ENCODE measurements at places on chromosomes 7 and 10.
A peak's percentile ranks its signal among the peaks of the same experiment; 100 is the strongest.

- DNase-seq, result no peak
Measured at GRCh38 chr7:101265622-101266516, 21.0 kb upstream of the FIS1 start.

DNA sequence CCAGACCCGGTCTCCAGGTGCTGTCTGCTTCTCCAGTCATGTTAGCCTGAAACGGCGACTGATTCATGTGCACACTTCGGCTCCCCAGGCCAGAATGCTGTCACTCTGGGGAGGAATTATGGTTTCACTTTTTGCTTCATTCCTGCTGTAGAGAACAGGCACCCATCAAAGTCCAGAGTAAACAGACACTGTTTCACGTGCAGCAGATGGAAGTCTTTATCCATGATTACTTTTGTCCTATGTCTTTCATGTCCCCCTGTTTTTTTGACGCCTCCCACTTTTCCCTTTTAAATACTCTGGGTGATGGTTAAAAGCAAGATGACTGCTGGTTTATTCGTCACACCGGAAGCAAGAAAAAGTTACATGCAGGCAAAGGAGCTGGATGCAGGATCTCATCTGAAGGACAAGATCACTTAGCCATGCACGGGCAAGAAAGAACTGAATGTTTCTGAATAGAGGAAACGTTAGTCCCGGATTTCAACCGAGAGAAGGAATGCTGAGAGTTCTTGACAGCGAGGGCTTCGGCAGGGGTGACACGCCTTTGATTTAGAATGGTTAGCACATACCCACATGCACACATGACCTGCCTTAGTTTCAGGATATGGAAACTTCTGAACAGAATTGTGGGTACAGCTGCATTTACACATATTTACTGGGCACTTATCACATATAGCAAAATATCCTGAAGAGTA lies 250.0 kb upstream of the KLF6 start:
- DNase-seq, result no peak

DNA sequence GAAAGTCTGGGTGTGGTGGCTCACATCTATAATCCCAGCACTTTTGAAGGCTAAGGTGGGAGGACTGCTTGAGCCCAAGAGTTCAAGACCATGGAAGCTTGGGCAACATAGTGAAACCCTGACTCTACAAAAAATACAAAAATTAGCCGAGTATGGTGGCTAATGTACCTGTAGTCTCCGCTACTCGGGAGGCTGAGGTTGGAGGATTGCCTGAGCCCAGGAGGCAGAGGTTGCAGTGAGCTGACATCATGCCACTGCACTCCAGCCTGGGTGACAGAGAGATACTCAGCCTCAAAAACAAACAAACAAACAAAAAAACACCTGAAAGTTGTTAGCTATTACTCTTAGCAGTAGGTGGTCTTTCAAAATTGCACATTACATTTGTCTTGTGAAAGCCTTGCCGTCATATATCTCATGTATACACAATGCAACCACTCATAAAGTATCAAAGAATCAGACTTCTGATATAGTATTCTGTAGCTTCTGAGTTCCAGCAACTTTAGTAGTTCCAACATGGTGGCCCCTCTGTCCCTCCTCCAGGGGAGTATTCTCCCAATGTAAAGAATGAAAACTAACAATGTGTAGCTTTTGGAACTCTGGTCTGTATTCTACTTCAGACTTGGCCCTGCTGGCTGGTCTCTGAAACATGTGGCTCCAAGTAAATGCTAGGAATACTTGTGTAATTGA lies 101.5 kb downstream of the ZNF92 start:
- DNase-seq, result no peak

GRCh38 chr7:130904031-130904757 lies 170.2 kb upstream of the KLF14 start:
- no peak for DNase-seq

DNA sequence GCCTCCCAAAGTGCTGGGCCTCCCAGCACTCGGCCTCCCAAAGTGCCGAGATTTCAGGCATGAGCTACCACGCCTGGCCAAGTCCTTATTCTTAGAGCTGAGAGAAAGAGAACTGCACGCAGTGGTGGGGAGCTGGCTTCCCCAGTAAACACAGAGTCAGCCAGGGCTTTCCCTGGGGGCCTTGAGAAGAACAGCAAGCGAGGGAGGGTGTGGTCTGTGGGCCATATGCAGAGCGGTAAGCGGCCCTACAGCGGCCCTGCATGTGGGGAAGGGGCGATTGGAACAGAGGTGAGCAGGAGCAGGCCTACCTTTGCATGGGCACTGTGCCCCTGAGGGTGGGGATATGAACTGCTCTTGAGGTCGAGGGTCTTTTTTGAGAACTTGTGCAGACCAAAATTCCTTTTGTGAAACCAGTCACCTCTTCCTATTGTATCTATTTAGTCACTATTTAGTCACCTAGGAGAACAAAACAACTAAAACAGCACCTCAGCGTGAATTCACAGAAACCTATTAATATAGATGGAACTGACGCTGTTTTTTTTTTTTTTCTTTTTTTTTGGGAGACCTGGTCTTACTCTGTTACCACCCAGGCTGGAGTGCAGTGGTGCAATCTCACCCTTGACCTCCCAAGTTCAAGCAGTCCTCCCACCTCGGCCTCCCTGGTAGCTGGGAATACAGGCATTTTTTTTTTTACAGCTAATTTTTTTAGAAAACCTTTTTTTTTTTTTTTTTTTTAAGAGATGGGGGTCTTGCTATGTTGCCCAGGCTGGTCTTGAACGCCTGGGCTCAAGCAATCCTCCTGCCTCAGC lies 36.9 kb upstream of the SH2D4B start:
- peak; percentile 52 for DNase-seq

DNA sequence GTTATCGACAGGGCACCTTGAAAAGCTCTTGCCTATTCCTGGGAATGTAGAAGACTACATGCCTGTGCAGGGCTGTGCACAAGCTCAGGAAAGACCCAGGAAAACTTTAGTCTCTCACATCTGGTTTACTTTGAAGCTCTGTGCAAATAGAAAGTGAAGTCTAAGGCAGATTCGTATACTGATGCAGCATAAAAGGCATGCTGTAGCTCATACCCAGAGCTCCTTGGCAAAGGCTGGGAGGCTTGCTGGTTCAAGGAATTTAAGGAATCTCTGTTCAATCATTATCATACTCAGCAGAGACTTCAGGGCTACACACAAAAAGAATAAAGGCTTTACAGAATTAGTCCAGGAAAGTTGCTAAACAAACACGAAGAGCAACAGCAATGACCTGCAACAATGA lies 192.0 kb downstream of the OTUD1 start:
- DNase-seq, result no peak

GRCh38 chr10:7428673-7429350 lies 18.0 kb upstream of the SFMBT2 start:
- DNase-seq, result no peak

- DNase-seq, result no peak
Measured at GRCh38 chr7:18191341-18191740, 163.7 kb upstream of the PRPS1L1 start.

DNA sequence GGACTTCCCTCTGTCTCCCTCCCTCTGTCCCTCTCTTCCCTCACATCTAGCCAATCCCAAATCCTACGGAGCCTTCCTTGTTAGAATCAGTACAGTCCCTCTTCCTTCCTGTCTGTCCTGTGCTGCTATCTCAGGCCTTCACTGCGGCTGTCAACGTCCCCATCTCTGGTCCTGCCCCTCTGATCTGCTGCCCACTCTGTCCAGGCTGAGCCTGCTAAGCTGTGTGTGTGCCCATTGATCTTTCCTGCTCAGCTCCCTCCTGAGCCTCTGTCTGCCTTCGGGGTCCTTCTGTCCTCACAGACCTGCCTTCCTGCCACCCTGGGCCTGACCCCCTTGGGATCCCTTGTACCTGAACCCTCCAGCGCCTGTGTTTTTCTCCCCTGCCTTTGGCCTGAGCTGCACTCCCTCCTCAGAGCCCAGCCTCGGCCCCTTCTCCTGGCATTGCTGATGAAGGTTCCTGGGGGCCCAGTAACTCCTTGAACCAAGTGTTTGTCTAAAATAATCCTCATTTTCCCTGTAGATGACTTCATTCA lies 182.1 kb upstream of the SHH start:
- DNase-seq, result no peak

- DNase-seq, result no peak
Measured at GRCh38 chr7:45682358-45682735, 108.2 kb downstream of the ADCY1 start.

GRCh38 chr7:42096681-42097561 lies 140.1 kb downstream of the GLI3 start:
- no peak for DNase-seq

- no peak for DNase-seq
Measured at GRCh38 chr7:83655951-83656556, 7.1 kb upstream of the SEMA3E start.

GRCh38 chr10:119090968-119091367 lies 10.4 kb upstream of the EIF3A start:
- DNase-seq, result peak; percentile 63

GRCh38 chr10:68553138-68553537 lies 7.0 kb upstream of the TET1 start:
- no peak for DNase-seq

- peak; percentile 34 for DNase-seq
Measured at GRCh38 chr10:35216303-35216905, 89.8 kb downstream of the CREM start.

DNA sequence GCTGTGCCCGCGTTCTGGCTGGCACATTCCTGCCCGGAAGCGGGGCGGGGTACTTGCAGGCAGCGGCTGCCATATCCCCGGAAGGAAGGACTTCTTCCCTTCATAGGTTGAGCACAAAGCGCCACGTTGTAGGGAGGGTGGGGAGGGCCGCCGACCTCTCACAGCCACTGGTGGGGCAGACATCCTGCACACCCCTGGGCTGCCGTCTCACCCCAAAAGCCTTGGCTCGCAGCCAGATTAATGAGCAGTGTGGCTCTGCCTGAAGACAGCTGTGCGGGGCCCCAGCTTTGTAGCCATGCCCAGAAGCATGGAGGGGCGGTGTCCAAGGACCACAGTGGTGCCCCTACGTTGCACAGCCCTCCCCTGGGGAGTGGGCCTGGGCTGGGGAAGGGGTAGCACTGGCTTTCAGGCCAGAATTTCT lies 54.3 kb upstream of the DPYSL4 start:
- no peak for DNase-seq

DNA sequence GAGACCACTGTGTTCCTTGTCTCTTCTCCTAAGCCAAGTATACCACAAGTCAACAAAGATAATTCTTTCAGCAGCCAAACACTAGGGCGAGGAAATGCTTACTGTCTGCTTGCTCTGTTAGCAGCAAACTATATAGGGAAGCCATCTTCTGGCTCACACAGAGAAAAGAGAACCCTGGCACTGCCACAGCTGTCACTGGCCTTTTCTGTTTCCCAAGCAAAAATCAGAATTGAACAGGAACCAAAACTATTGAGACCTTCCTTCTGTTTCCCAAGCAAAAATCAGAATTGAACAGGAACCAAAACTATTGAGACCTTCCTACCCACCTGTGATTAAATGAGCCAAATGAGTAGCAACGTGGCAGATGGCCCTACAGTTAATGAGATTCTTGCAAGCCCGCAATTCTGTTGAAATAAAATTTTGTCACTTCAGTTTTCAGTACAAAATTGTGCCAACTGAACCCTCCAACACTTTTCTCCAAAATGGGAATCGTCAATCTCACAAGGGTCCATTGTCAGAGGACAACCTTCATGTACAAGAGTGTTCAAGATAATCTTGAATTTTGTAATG lies 54.5 kb downstream of the LRRTM3 start:
- DNase-seq, result no peak

- DNase-seq, result peak; percentile 58
Measured at GRCh38 chr10:73768881-73769280, 13.0 kb upstream of the CHCHD1 start.

- DNase-seq, result no peak
Measured at GRCh38 chr7:134431815-134432214, 27.1 kb downstream of the AKR1B1 start.

DNA sequence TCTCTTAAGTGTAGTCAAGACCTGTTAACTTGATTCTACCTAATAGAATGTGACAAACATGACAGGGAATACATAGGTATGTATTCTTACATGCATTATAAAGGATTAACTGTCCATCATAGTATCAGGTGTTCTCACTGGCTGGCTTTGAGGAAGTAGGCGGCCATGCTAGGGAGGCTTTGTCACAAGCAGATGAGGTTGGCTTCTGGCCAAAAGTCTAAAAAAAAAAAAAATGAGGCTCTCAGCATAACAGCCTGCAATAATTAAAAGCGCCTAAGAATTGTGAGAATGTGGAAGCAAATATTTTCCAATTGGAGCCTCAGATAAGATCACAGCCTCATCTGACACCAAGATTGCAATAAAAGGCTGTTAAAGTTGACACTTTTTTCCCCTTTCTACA lies 1256.8 kb upstream of the SORCS1 start:
- DNase-seq, result no peak

GRCh38 chr10:102527546-102527945 lies 23.8 kb downstream of the SUFU start:
- DNase-seq, result no peak

DNA sequence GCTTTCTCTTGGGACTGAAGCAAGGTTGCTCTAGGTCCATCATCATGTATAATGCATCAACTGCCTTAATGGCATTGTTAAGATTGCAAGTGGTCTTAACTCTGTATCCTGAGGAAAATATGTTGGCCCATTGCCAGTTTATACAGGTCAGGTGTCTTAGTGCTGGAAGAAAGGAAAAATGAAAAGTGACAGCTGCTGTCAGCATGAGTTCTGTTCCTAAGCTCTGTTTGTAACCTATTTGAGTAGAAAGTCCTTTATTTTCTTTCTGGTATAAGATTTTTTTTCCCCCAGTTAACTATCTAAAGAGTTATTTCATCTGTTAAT lies 127.2 kb downstream of the SRI start:
- no peak for DNase-seq

DNA sequence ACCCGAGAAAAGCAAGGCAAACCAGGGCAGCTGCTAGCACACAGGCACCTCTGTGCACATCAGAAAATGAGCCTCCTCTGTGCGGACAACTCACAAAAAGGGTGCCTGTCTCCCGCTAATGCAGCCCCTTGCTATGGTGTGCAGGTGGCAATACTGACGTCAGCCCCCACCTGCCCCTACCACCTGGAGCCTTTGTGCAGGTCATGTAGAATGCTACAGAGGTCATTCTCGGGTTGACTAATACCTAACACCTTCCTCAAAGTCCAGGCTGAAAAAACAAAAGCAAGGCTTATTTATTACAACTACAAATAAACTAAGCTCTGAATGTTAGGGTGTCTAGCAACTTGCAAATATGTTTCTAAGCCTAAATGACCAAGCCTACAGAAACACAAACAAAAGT lies 13.9 kb downstream of the PIP4K2A start:
- DNase-seq, result no peak

DNA sequence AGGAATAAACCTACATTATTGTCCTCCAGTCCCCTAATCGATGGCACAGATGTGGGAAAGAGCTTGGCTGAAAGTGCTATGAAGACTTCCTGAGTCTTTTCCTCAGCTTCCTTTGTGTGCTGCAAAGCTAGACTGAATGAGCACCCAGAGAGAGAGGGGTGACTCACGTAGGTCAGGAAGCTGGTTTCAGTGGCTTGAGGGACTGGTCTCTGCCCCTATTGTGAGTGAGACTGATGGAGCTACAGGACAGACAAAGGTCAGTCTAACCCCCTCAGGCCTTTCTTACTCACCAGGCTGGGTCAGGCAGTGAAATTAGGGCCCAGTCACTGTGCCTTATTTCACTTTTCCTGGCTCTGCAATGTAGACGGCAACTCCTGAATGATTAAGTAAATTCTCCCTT lies 171.1 kb upstream of the GRB10 start:
- no peak for DNase-seq

All from CD4-positive, alpha-beta T cell treated with Interferon gamma for 1 hour (primary cell).